ENCODE measurements at places on chromosomes 11 and 22.
A peak's percentile ranks its signal among the peaks of the same experiment; 100 is the strongest.

- no peak for DNase-seq
These were observed 198.3 kb upstream of the B3GAT1 start for GRCh38 chr11:134610116-134610910.

- DNase-seq = no peak
These were observed 95.4 kb downstream of the NXPE2 start for GRCh38 chr11:114773541-114774338.

GRCh38 chr22:35329114-35329847 is 29.6 kb downstream of the TOM1 start:
- DNase-seq = no peak

DNA sequence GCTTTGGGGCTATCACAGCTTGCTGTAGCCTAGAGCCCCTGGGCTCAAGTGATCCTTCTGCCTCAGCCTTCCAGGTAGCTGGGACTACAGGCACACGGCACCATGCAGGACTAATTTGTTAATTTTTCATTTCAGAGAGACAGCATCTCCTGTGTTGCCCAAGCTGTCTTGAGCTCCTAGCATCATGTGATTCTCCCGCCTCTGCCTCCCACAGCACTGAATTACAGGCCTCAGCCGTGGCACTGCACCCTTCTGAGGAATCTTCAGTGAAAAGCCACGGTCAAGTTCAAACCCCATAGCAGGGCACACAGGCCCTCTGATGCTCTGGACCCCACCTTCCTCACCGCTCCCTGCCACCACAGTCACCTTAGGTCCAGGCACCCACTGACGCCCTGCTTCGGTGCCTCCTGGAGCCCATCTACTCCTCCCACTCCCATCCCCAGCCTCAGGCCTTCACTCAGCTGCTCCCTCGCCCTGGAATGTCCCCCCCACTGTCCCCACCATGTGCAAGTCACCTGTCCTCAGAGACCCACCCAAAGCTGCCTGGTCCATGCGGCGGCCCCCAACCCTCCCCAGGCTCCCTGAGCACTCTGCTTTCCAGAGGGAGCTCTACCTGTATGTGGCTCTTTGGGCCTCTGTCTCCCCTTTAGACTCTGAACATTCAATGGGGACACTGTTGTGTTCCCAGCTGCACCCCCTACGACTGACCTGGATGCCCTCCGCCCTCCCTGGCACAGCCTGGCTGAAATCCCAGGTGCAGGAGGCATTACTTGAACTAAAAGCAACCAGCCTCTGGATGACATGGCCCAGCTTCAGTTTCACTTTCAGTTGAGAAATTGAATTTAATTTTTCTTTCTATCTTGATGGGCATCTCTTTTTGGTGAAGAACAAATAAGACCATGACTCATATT is 1.6 kb downstream of the APOL2 start:
- no peak for DNase-seq

DNA sequence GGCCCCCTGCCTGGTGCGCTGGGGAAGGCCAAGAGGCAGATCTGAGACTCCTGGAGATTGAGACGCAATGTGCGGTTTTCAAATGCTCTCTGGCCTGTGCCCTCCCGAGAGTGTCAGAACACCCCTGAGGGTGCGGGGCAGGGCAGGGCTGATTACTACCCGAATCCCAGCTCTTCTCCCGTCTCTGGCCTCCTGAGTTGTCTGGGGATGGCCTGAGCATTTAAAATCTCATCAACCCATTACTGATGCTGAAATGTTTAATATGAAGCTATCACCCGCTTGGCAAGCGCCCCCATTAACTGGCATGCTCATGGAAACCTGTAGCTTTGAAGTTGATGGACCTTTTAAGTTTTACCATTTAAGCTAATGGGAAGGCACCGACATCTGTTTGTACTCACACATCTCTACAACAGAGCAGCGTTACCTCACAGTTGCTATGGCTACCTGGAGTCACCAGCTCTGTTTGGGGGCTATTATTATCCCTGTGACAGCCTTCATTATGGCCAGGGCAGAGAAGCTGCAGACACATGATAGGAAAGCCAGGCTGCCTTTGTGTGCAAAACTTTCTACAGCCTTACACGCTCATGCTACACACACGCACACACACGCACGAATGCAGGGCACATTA is 3.6 kb upstream of the MB start:
- no peak for DNase-seq

DNA sequence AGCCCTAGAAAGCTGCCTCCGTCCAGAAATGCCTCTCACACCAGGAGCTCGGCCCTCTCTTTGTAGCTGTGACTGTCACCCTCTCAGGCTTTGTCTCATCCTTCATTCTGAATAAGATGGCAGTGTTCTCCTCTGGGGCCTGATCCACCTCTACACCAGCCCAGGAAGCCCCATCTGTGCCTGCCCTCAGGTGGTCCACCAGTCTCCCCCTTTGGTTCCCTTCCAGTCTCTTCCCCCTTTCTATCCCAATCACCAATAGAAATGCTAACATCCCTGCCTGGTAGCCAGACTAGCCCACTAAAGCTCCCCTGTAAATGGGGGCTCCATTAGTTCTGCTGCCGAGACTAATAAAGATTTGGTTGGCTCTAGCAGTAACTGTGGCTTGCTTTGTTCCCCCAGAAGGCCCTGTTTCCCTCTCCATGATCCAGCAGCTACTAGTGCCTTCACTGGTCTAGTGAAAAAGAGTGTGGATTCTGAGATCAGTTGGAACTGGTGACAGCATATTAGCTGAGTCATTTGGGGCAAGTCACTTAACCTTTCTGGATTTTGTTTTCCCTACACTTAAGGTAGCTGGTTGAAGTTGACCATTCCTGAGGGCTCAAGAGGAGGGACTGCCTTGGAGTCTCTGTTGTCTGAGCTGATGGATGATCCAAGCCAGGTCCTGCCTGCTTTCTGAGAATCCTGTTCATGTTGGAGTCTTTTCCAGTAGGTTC is 16.2 kb downstream of the PLEKHB1 start:
- no peak for DNase-seq

- no peak for DNase-seq
These were observed 2.9 kb upstream of the HTATIP2 start for GRCh38 chr11:20360650-20361049.

- no peak for DNase-seq
These were observed 347.2 kb upstream of the B3GAT1 start for GRCh38 chr11:134759274-134759673.

DNA sequence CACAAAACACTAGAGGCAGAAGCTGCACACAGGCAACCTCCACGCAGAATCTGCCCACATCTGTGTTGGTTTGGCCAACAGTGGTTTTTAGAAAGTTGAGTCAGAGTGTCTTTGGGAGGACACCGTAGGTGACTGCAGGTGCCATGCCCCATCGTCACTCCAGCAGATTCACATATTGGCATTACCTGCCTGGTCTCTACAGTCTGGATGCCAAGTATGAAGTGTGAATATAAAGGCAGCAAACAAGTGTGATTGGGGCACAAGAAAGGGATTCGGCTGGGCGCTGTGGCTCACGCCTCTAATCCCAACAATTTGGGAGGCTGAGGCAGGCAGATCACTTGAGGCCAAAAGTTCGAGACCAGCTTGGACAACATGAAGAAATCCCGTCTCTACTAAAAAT is 11.0 kb upstream of the FXYD2 start:
- no peak for DNase-seq

- no peak for DNase-seq
These were observed 22.4 kb downstream of the MMP10 start for GRCh38 chr11:102757823-102758549.

DNA sequence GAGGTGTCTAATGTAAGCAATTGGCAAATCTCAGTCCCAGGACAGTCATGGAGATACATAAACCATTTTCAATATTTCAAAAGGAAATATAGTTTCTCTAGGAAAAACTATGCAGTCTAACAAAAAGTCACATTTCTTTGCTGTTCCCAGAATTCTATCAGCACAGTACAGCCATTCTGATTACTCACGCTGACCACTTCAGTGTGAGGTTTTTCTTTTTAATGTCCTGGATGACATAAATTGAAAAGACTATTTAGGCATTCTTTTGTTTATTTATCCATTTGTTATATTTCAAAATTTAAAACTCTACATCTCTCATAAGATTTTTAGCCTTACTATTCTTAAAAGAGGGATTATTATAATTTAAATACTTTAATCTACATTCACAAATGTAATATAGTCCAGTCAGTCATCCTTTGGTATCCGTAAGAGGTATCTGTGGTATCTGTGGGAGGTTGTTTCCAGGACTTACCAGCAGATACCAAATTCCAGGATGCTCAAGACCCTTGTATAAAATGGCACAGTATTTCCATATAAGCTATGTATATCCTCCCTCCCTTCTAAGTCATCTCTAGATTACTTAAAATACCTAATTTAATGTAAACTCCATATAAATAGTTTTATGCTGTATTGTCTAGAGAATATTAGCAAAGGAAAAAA is 331.1 kb upstream of the PITPNB start:
- DNase-seq = no peak

GRCh38 chr22:42430528-42431125 is 1.6 kb downstream of the NFAM1 start:
- no peak for DNase-seq

GRCh38 chr11:96279018-96279895 is 63.7 kb downstream of the MAML2 start:
- no peak for DNase-seq

DNA sequence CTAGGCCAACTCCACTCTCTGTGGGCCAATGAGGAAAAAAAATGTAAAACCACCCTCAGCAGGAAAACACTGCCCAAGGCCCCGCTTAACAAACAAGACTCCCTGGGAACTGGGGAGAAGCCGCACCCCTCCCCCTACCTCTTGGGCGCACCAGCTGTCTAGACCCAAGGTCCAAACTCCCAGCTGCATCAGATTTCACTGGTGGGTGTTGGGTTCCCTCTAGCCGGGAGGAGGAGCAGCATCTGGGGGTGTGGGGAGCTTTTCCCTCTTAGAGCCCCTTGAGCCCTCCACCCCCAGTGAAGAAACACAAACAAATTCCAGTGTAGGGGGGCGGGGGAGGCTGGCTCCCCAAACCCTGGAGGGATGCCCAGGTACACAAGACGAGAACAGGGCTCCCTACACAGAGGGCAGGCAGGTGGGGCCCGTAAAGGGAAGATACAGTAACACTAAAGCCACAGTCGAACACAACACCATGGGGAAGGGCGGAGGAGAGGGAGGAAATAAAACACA is 64.9 kb downstream of the NECTIN1 start:
- peak; percentile 32 for DNase-seq

GRCh38 chr11:62242021-62242420 is at the start of gene SCGB1D2:
TSS of gene SCGB1D2 (plus strand) at chr11:62242239. CDS start at chr11:62242308, 69 bp downstream.
- DNase-seq = no peak

DNA sequence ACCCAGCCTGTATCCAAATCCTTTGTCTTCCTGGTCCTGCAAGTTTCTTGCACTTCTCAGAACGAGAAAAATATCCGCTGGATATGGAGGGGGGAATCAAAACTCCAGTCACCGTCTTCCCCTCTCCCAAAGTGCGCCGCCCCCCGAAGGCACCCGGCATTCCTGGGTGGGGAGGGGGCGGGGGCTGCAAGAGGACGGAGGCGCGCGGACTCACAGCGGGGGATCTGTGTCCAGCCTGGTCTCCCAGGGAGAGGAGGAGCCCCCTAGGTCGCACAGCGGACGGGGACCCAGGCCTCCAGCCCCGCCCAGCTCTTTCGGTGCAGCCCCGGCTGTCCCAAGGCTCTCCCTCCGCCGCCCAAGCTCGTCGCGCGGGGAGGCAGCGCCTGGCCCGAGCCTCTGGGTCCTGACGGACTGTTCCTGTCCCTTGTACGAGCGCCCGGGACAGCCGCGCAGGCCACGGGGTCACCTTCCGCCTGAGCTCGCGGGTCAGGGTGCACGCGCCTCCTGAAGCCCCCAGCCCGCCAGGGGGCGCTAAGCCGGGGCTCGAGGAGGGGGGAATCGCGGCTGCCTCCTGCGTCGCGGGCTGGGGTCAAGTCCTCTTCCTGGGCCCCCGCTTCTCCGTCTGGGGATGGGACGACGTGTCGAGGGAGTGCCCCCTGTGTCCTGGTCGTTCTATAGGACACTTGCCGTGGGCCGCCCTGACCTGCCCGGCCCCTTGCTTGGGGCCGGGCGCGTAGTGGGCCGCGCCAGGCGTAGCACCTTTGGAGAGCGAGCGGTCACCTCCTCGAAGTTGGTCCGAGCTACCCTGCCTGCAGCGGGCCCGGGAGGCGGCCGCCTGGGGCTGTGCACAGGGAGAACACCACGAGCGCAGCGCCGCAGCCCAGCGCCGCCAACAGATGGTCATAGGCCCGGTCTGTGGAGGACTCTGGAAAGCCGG is 2.4 kb upstream of the WNT11 start:
- peak; percentile 22 for DNase-seq

- DNase-seq = no peak
These were observed 8.9 kb downstream of the SULT4A1 start for GRCh38 chr22:43853328-43853931.

DNA sequence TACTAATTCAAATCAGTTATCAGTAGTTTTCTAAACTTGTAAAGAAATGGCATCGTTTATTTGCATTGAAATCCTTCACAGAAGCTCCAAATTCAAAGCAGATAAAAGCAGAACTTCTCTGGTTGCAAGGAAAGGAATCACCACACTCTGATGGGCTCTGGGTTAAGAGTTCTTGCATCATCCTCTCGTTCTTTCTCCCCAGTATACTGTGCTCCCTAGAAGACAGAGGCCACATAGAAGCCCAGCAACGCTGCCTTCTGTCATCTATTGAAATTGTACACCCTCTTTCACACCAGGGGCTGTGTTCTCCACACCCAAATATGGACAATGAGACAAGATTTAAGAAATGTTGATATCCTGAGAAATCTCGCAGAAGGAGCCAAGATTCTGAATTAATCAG is 29.3 kb downstream of the FAT3 start:
- DNase-seq = no peak

DNA sequence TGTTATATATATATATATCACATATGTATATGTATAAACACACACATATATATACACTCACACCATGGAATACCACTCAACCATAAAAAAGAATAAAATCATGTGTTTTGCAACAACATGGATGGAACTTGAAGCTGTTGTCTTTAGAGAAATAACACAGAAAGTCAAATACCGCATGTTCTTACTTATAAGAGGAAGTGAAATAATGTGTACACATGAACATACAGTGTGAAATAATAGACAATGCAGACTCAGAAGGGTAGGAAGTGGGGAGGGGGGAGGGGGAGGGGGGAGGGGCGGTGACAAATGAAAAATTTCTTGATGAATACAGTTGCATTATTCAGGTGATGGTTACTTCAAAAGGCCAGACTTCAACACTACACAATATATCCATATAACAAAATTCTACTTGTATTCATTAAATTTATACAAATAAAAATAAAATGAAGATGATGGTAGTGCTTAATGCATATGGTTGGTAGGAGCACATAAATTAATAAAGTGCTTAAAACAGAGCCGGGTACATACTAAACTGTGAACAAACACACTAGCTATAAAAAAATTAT is 5.8 kb upstream of the OR5B2 start:
- no peak for DNase-seq

GRCh38 chr11:116376547-116376946 is 396.2 kb downstream of the BUD13 start:
- no peak for DNase-seq

- no peak for DNase-seq
These were observed 4.6 kb downstream of the C11orf96 start for GRCh38 chr11:43947003-43947500.

- no peak for DNase-seq
These were observed 10.1 kb downstream of the C22orf23 start for GRCh38 chr22:37943136-37943824.
